ENCODE measurements at places on chromosomes 3 and 15.
A peak's percentile ranks its signal among the peaks of the same experiment; 100 is the strongest.

DNA sequence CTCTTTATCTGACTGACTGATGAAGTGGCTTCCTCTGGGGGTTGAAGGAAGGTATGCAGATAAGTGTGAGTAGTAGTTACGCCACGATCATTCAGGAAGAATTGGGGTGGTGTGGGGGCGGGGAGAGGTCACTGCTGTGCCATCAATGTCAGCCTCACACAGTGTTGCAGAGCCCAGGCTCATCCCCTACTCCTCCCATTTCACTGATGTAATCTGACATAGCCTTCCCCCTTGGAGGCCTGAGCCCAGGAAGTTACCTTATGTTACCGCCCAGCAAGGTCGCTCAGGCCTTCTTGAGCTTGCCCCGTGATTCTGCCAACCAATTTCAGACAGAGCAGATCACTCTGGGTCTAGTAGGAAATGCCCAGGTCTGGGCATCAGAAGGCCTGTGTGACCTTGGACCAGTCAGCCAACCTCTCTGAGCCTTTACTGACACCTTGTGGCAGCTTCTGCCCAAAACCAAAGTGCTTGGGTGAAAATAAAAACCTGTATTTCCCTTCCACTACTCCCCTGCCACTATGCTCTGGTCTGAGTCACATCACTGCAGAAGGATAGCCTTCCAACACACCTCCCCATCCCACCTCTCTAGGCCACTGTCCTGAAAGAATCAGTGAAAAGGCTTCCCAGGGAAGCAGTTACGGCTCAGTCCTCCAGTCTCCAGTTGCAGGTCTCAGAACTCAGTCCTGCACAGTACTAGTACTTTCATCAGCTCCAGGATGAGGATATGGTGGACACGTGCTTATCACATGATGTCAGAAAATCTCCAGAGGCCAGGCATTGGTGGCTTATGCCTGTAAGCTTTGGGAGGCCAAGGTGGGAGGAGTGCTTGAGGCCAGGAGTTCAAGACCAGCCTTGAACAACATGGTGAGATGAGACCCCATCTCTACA is 28.1 kb upstream of the INSYN1 start:
- DNase-seq, result peak; percentile 40

DNA sequence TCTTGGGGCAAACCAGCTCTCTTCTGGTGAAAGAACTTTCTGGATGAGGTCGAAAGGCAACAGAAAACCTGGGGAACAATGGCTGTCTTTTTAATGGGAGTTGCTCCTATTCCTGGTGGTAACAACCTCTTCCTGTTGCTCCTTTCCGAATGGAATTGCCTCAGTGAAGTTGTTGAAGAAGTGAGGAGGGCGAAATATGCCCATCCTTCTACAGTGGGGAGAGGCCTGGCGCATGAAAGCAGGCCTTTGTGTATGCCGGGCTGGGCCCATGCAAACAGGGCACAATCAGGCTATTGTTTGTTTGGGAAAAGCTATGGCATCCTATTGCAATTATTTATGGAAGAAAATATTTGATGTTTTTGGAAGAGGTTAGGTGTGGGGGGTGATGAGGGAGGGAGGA is 166.9 kb downstream of the IGF1R start:
- DNase-seq, result no peak

DNA sequence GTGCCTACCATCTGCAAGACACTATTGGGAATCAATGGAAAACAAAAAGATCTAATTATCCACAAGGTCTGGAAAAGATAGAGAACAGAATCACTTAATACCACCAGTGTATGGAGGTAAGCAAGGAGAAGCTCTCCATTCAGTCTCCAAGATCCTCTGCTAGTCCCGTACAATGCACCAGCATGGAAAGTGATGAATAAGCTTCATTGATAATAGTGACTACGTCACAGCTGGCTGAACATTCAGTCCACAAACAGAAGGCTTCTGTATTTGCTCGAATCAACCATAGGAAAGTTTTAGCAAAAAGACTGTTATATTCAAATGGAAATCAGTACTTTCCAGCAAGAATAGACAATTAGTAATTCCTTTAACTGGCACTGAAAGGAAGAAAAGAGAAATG is 42.9 kb downstream of the IGSF11 start:
- DNase-seq, result no peak

- peak; percentile 22 for DNase-seq
Measured at GRCh38 chr3:42189736-42190135, 76.2 kb downstream of the CCK start.

DNA sequence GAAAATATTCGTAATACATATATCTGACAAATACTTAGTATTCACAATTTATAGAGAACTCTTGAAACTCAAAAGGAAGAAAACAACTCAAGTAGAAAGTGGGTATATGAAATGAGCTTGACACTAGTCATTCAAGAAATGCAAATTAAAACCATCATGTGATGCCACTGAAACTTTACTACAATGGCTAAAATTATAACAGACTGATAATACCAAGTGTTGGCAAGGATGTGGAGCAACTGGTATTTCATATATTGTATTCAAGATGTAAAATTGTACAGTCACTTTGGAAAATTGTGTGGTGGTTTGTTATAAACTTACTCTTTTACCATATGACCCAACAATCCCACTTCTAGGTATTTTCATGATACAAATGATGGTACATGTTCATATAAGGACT is 68.7 kb upstream of the AGTR1 start:
- no peak for DNase-seq

All from Daoy (cell line).